ENCODE measurements at places on chromosomes 7 and 10.

GRCh38 chr10:117271427-117271826 lies 30.5 kb downstream of the SLC18A2 start:
- ATAC-seq, result no peak

- ATAC-seq, result no peak
Measured at GRCh38 chr10:43262902-43263466, 3.9 kb downstream of the RASGEF1A start.

GRCh38 chr10:49596836-49597235 lies 13.3 kb upstream of the SLC18A3 start:
- ATAC-seq, result no peak

DNA sequence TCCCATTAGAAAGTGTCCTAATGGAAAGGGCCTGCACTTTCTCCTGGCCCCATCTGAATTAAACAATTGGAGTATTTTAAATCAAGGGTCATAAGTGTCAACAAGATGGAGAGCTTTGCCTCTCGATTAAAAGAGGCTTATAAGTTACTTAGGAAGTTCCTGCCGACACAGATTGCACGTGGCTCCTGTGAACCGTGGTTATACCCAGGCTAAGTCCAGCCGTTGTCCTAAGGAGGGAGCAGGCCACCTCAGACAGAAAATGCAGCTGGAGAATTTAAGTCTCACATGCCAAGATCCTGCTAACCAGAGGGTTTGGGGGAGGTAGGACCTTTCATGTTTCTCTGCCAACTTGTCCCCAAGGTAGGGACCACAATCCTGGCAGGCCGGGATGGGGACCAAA lies 626.5 kb upstream of the GALNT17 start:
- no peak for ATAC-seq

GRCh38 chr7:26284995-26285632 lies 6.5 kb upstream of the SNX10 start:
- no peak for ATAC-seq

- ATAC-seq, result peak; percentile 76
Measured at GRCh38 chr10:124641282-124642087, 102.7 kb downstream of the FAM53B start.

DNA sequence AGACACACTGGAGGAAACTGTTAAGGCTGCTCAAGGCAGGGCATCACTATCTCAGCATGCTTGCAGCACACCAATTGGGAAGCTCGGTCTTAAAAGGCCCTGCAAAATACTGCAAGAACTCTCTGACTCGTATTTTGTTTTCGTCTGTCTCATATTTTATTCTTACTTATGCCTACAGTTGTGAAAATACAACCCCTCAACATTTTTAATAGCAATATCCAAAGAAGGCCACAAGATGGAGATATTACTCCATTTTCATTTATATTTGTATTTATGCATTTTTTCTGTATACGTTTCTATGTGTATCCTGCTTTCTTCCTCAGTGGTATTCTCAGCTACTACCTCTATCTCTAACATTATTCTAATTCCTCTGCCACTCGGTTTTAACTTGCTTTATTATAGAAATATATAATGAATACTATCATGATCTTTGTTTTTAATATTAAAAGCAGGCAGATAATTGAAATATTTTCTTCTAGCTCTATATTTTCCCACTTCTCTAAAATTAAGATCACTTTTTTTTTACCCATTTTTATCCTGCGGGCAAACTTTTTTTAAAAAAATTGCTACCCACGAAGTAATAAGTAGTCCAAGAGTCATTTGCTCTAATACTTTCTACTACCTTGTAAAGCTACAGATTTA lies 10.0 kb downstream of the DNAJC1 start:
- ATAC-seq, result peak; percentile 9

- peak; percentile 55 for ATAC-seq
Measured at GRCh38 chr7:155392726-155393570, 65.0 kb upstream of the EN2 start.

DNA sequence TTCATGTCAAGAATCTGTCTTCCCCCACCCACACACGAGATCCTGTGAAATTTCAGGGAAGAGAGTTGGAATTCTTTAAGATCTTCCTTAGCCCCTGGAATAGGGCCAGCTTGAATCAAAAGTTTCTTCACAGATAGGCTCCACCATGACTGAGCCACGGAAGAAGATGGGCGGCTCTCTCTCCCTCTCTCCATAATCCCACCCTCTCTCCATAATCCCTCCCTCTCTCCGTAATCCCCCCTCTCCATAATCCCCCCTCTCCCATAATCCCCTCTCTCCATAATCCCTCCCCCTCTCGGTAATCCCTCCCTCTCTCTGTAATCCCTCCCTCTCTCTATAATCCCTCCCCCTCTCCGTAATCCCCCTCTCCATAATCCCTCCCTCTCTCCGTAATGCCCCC lies 20.4 kb downstream of the SHH start:
- ATAC-seq, result no peak

DNA sequence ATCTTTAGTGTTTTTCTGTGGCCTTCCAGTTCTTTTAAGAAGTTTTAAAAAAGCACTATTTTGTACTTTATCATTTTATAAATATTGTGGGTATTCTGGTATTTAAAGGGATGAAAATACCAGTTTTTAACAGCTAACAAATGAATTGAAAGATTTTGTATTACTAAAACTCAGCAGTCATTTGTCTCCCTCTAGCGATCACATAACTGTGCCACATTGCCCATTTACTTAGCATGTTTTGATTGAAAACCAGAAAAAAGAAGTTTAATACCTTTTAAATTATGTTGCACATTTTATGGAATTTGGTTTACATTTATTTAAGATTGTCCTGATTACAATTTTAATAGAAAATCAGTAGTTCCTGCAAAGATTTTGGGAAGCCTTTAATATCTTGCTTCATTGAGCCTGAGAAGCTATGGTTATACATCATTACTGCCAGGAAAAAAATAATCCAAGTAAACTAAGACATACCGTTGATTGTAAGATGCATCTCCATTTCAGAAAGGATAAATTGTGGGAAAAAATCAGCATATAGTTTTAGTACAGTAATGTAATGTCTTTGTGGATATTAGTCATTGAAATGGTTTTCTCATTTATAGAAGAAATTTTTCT lies 34.9 kb downstream of the TAX1BP1 start:
- ATAC-seq, result no peak

GRCh38 chr10:124765256-124765655 lies 21.1 kb upstream of the FAM53B start:
- ATAC-seq, result no peak

DNA sequence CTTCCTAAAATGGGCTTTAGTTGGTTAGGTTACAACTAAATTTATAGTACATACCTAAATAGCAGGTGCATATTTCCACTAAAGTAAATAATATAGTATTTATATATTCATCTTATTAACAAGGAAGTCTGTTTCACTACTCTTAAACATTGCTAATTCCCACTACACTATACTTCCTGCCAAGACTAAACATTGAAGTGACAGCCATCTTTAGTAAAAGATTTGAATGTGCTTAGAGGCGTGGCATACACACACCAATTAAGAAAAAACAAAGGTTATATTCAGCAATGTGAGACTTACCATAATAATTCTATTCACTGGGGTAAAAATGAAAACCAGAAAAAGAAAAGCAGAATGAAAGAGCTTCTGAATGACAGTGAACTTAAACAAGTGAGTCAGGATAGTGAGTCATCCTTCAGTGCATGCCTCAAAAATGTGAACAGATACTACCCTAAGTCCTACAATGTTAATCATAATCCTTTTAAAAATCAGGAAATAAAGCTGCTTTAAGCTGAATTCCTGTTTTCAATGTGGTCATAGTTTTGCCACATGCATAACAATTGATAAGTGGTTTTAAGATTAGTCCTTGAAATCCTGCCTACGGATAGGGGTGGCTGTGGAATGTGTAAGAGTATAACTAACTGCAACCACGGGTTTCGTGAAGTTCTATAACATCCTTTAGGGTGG lies 59.4 kb downstream of the USP6NL start:
- peak; percentile 93 for ATAC-seq

Data from activated CD4-positive, CD25-positive, alpha-beta regulatory T cell treated with anti-CD3 and anti-CD28 coated beads, Interleukin-2, amount 50 U/mL, for 24 hours (primary cell).